ENCODE measurements at places on chromosomes 3 and 15. TPM values are rescaled to one million over a fixed set of nuclear protein-coding genes. Genes with fewer than 3 reads are reported as not detected.

- no peak for DNase-seq
Measured at GRCh38 chr3:129276385-129276784, 2.3 kb upstream of the HMCES start.

DNA sequence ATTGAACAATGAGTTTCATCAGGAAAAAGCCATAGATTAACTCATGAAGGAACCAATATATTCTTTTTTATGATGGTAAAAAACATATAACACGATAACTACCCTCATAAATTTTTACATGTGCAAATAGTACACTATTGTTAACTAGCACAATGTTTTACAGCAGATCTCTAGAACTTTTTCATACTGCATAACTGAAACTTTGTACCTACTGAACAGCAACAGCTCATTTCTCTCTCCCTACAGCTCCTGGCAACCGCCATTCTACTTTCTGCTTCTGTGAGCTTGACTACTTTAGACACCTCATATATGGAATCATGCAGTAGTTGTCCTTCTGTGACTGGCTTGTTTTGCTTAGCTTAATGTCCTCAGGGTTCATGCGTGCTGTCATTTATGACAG, 235.4 kb downstream of the NFKBIZ start:
- DNase-seq, result no peak

DNA sequence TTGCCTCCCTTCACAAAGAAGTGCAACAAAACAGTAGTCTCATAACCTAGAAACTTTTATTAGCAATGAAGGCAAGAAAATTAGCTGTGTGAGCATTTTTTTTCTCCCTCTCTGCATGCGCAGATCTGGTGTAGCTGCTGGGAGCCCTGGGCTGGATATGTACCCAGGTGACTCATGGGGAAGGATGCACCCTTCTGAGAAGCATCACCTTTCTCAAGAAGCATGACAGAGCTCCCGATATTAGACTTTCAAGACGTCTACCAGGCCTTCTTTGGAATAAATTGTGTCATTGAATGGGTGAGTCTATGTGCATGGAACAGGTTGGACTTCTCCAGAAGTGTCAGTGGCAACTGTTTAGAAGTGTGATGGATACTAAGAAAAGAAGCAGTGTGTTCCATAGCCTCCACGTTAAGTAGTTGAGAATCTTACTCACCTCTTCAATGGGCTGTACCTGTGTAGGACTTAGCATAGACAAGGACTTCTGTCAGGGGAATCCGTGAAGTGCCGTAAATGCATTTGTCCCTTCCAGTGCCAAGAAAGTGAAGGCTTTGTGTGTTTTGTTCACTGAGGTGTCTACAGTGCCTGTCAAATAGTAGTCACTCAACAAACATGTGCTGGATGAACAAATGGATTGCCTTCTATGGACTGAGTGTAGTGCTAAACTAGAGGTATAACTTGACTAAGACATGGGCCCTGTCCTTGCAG, 47.7 kb upstream of the RASGRP1 start:
- DNase-seq, result no peak

RAB6B gene
- 222 TPM for total RNA-seq

GRCh38 chr15:25394898-25395297, 43.9 kb downstream of the UBE3A start:
- no peak for DNase-seq

GRCh38 chr3:125200731-125201139, 11.8 kb downstream of the SLC12A8 start:
- DNase-seq, result no peak

DNA sequence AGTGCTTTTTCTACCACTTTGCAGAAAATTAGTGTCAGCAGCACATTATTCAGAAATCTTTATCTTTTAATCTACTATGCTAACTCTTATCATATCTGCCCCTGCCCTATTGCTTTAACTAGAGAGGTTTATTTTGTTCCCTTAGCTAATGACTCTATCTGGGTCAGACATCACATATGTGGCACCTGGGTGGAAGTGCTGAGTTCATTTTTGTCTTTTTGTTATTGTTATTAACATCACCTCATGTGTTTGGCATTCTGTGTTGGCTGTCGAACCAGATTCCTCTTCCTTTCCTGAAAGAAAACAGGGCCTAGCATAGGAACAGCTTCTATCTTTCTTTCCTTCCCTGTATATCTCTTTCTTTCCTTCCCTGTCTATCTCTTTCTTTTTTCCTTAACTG, 100.7 kb downstream of the RBMS3 start:
- DNase-seq, result no peak

DNA sequence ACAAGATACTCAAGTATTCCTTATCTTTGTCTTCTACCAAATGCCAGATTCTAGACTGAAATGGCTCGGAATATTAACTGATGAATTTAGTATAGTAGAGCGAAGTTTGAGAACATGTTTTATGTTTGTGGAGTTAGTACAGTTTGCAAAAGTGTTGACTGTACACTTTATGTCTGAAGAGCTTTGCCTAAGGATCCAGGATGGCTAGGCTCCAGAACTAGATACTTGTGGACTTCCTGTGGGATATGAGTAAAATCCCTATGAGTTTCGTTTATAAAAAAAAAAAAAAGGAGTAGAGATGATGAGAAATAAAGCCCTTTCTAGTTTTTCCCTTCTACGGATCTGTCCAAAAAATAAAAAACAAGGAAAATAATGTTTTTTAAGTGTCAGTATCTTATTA, 96.7 kb downstream of the TP63 start:
- no peak for DNase-seq
